CD4-positive, alpha-beta T cell treated with Interleukin-12 subunit alpha and Interleukin-12 subunit beta, for 1 hour (primary cell): ENCODE measurements at places on chromosomes 16 and 17.

GRCh38 chr17:79986411-79987186 lies 49.1 kb downstream of the TBC1D16 start:
- no peak for DNase-seq

DNA sequence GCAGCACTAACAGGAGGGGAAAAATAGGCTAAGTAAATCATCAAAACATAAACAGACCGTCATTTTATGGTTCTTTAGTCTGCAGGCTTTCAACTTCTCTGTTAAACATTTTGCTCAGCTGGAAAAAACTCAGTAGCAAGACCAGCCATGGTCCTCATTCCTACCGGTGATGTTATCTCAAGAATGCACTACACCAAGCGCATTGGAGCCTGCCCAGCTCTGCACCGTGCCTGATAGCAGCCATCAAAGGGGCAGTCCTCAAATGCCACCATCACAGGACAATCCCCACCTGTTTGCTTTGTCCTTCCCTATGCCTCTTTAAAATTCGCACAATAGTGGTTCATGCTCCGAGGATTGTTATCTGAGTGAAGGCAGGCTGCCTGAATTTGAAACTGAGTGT lies 181.5 kb upstream of the MON1B start:
- DNase-seq = no peak

- DNase-seq = no peak
Observed at GRCh38 chr16:86549893-86550190, 5.2 kb downstream of the MTHFSD start.

GRCh38 chr17:13940858-13941665 lies 128.2 kb upstream of the COX10 start:
- no peak for DNase-seq

- DNase-seq = no peak
Observed at GRCh38 chr17:44297975-44298374, 10.4 kb upstream of the RUNDC3A start.

DNA sequence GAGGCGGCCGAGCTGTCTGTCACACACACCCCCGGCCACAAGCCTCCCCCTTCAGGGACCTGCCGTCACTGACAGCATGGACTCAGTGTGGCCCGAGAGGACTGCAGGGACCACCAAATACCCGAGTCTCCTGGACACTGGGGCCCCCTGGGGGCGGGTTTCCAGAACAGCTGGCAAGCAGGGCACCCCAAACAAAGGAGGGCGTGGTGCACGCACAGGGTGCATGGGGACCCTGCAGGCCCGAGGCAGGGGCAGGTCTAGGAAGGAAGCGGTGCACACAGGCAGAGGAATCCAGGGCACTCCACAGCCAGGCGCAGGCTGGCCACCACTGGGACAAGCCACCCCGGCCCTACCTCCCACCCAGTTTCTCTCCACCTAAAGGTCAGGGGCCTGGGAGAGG lies 28.7 kb upstream of the ENPP7 start:
- no peak for DNase-seq

DNA sequence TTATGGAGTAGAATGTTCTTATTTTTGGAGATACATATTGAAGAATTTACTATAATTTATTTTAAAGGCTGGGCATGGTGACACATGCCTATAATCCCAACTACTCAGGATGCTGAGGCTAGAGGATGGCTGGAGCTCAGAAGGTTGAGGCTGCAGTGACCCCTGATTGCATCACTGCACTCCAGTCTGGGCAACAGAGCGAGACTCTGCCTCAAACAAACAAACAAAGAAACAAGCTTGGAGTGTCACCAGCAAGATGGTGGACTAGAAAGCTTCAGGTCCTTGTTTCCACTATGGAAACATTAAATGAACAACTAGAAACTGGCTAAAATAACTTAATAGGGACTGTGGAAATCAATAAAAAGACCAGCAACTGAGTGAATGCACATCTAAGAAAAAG lies 17.9 kb upstream of the GPT2 start:
- DNase-seq = no peak

GRCh38 chr17:58756246-58757161 lies 850 bp downstream of the PPM1E start:
- DNase-seq = no peak

- peak; percentile 39 for DNase-seq
Observed at GRCh38 chr17:29138184-29138955, 41.8 kb downstream of the MYO18A start.

DNA sequence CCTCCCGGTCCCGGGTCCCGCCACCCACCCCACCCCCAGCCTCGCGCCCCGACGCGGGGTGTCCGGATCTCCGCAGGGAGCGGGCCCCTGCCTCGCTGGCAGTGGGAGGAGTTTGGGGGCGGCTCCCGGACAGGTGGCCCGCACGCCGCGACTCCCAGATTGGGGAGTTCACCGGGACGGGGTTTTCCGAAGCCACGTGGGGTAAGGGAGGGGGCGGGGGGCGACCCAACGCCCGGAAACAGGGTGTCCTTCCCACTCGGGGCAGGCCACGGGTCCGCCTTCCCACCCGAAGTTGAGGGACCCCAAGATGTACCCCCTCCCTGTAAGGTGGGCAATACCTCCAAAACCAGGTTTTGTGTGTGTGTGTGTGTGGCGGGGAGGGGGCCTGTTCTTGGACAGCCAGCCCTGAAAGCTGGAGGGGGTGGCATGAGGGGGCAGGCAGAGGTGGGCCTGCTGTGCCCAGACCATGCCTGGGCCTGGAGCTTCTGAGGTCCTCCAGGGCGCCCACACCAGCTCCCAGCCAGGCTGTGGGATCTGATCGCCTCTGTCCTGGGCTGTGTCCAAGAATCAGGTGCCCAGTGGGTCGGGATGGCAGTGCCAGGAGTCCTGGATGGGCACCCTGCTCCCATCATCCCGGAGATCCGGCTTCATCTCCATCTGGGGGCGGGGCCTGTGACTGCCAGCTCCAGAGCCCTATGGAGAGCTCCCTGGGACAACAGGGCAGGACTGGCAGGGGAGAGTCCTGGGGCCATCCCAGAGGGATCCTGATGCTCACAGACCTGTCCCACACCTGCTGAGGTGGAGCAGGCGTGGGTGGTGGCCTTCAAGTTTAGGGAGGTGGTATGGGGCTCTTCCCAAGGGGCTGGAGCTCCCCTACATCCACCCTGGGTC lies 767 bp downstream of the SYNGR2 start:
- peak; percentile 76 for DNase-seq

DNA sequence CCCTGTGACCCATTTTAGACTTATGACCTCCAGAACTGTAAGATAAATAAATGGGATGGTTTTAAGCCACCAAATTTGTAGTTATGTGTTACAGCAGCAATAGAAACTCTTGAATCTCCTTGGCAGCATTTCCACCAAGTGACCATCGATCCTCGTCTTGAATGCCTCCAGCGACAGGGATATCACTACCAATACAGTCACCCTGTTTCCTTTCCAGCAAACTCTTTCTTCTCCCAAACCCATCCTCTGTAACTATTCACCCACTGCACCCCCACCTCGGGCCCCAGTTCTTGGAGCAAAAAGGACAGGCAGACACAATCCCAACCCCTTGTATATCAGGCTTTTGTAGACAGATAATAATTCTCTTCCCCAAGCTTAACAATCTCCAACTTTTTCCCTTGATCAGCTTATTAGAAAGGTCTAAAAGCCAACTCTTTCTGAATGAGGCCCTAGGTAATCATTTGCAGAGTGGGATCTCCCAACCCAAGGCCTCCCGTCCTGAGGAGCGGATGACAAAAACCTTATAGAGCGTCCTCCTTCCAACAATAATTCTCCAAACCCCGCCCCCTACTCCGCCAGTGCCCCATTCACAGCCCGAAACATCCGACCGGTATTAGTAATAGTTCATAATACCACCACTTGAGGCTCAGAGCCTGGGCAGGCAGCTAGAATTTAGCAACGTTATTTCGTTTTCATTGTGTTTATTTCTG lies 14.7 kb upstream of the PLLP start:
- DNase-seq = no peak

DNA sequence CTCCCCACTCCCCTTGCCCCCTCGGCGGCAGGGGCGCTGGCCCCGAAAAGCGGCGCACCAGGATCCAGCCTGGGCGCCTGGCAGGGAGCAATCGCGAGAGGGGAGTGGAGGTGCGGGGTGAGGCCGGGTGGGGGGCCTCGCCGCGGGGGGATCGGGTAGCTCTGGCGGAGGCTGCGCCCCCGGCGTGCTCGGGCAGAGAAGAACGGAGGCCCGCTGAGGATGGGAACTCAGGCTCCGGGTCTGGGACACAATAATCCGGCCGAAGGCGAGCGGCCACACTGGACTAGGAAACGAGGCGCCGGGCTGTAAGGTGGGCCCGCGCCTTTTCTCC lies 721 bp upstream of the PCGF2 start:
- DNase-seq = no peak

GRCh38 chr16:85101956-85102630 lies 10.2 kb downstream of the CIBAR2 start:
- no peak for DNase-seq

- no peak for DNase-seq
Observed at GRCh38 chr17:79441356-79442160, 169.3 kb downstream of the RBFOX3 start.

DNA sequence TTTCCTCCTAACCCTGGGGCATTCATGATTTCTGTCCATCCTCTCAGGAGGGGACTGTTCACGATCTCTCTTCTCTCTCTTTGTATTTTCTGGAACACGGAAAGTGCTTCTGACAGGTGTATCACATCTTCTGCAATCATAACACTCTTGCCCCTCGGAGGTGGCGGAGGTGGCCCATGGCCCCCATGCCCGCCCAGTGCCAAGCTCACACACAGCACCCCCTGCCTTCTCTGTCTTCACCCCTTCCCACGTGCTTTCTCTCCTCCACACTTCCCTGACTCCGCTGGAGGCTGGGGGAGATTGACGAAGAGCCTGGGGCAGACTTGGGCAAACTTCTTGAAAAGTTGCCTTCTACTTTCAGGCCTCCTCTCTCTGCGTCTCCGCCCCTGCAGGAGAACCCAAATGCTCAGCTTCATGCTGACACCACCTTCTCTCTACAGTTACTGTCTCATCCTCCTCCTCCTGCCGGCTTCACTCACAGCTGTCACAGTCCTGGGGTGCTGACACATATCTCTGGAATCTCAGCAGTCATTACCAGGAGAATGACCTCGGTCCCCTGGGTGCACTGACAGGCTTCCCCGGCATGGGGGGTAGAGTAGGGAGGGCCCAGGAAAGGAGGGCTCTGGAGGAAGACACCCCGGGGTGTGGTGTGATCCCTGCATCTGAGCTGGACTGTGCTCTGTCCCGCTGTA lies 127.1 kb downstream of the ENGASE start:
- DNase-seq = no peak

DNA sequence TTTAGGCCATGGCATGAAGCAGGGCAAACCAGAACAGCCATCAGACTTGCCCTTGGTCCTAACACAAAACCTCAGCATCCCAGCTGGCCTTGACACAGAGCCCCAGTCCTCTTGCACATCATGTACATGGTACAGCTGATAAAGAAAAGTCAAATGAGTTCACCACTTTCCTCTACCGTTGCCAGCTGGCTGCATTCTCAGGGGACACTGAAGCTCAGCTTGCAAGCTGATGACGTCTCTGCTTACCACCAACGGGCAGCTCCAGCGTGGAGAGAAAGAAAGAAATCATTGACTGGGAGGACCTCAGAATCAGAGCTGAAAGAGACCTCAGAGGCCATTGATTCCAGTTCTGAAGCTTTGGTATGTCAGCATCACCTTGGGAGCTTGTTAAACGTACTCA lies 80.7 kb upstream of the CES5A start:
- no peak for DNase-seq

- no peak for DNase-seq
Observed at GRCh38 chr16:87002717-87003413, 314.3 kb downstream of the C16orf95 start.

DNA sequence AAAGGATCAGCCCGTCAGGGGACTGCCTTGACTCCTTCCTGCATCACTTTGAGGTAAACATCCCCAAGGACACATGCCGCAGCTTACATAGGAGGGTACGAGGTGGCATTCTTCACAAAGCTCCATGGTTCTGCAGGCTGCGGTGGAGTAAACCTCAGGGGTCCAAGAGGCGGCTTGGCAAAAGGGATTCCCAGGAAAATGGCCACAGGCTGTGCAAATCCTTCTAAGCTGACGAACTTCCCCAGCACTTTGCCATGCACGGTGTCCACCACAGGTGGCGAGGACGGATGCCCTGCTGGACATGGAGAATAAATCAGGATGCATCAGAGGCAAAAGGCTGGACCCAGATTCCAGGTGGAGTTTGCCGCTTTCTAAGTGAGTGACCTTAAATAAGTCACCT lies 4.2 kb downstream of the CES1 start:
- no peak for DNase-seq

DNA sequence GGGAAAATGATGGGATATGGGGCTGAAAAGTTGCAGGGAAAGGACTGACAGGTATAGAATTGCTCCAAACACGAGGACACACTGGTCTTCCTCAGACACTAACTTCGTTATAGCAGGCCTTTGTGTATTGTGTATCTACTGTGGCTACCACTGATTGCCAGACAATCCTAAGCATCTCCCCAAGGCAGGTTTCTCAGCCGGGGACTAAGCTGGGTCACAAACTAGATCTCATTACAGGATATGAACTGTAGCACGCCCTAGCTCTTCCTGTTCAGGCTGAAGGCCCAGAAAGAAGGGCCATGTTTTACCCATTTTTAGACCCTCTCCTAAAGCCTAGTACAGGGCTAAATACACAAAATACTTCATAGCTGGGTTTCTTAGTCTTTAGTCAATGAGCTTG lies 5.1 kb upstream of the RANGRF start:
- DNase-seq = no peak

DNA sequence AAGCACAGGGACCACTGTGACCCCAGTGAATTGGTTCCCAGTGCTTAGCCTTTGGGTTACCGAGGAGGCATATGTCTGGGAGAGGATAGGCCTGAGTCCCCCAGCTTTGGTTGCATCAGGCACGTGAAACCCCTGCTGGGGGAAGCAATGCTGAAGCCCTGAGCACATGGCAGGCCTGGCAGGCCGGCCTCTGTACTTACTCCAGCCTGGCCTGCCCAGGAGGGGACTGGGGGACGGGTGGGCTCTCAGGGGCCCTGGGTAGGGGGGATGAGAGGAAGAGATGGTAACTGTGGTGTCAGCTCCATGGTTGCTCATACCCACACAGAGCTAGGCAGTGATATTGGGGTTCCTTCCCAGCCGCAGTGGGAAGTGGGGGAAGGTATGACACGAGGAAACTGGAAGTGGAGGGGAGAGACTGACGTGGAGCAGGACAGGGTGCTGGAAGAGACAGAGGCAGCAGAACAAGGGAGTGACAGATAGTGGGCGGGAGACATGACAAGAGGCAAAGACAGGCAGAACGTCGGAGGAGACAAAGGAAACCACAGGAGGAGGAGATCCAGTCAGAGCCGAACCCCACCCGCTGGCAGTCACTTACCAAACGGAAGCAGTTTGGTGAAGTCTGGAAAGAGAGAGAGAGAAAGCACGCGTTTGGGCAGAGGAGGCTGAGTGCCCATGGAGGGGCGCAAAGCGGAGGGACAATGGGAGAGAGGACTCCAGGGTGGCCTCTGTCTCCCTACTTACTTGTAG lies 9.1 kb downstream of the TMEM208 start:
- peak; percentile 78 for DNase-seq

- DNase-seq = no peak
Observed at GRCh38 chr17:71681427-71682173, 439.2 kb upstream of the SOX9 start.

DNA sequence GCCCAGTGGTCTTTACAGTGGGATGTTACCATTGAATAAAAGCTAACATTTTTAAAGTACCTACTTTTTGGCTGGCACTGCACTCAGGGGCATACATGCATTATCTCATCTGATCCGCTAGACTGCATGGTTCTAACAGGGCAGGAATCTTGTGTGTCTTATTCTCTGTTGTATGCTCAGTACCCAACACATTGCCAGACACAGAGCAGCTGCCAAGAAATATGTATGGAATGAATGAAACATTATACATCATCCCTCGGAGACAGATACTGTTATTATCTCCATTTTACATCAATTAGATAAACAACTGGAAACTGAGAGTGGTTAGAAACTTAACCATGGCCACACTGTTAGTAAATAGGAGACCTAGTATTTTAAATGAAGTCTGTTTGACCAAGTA lies 74.1 kb upstream of the CDH11 start:
- no peak for DNase-seq
